Upper lobe of left lung (tissue), 6 donors: ENCODE measurements at places on chromosomes 12 and 14. TPM values are rescaled to one million over a fixed set of nuclear protein-coding genes. Genes with fewer than 3 reads are reported as not detected.

The PTPRO gene
- total RNA-seq: 6.3 TPM

DNA sequence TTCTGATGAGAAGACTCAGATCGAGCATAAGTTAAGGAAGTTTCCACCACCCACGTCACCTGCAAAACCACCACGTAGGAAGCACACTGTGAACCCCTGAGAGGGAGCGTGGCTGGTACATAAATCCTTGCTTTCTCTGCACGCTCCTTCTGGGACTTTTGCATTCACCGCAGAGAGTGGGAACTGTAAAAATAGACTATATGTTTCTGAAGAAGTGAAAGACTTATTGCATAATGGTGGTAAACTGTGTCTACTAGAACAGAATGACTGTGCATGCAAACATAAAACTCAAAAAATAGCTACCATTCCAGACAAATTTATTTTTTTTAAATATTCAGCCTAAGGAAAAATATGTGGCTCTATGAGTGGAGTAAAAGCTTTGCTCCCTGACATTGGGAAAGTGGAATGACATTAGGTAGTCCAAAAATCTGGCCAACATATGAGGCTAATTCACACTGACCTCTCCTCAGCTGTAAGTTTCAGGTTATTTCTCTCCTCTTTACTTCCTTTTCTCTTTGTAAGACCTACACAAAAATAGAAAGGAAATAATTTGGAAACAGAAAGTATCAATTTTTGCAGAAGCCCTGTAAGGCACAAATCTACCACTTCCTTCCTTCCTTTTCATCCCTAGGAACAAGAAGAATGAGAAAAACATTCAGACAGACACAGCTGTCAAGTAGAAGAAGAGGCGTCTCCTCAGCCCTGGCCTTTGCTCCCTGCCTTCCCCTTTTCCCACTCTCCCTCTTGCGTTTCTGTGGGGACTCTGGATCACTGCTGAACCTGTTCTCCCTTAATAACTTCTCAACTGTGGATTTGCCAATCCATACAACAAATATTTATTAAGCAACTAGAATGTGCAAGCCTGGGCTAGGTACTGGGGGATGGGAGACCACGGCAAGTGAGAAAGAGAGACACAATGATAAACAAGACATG is 264.3 kb upstream of the FOXN3 start:
- H3K27me3 ChIP-seq: no peaks in the 10 kb centered on the region
- no peaks in the 10 kb centered on the region for H3K36me3 ChIP-seq
- peak overlapping the region; percentile 31 for H3K27ac ChIP-seq
- no peak overlapping the region for H3K4me3 ChIP-seq

GRCh38 chr14:97137705-97138104 is 340.5 kb downstream of the VRK1 start:
- H3K4me3 ChIP-seq: no peak overlapping the region
- H3K27me3 ChIP-seq: no peaks in the 10 kb centered on the region
- no peak overlapping the region for H3K27ac ChIP-seq
- no peaks in the 10 kb centered on the region for H3K36me3 ChIP-seq

GRCh38 chr12:105331805-105332251 is 1.3 kb downstream of the C12orf75 start:
- no peak overlapping the region for H3K4me3 ChIP-seq
- no peaks in the 10 kb centered on the region for H3K27me3 ChIP-seq
- peaks cover 11% of the 10 kb centered on the region for H3K4me1 ChIP-seq
- H3K27ac ChIP-seq: no peak overlapping the region
- no peak for DNase-seq
- no peaks in the 10 kb centered on the region for H3K36me3 ChIP-seq

DNA sequence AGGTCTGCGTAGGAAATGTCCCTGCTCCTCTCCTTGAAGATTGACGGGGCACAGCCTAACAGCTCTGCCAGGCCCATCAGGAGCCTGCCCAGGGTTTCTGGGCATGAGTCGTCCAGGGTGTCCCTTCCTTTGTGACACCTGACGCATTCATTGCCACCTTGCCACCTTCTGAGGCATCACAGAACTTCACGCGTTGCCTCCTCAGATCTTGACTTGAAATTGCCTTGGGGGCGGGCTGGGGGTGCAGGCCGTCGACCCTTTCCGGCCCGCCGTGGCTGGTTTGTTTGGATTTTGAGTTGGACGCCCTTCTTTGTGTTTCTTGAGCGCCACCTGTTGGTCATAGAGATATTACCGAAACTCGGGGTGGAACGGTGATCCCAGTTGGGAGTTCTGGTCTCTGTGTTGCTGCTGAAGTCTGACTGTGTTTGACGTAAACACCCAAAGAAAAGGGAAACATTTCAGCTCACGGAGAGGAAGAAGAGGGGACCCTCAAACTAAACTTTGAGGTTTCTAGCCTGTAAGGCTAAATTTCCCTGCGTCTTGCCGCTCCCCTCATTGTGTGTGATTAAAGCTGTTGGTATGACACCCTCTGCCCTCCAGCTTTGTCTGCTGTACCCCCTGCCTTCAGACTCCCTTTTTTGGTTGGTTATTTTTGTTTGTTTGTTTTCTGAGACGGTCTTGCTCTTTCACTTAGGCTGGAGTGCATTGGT is 44.6 kb downstream of the MLXIP start:
- H3K36me3 ChIP-seq: peaks cover 11% of the 10 kb centered on the region
- H3K27me3 ChIP-seq: no peaks in the 10 kb centered on the region
- peaks cover 39% of the 10 kb centered on the region for H3K4me1 ChIP-seq

DNA sequence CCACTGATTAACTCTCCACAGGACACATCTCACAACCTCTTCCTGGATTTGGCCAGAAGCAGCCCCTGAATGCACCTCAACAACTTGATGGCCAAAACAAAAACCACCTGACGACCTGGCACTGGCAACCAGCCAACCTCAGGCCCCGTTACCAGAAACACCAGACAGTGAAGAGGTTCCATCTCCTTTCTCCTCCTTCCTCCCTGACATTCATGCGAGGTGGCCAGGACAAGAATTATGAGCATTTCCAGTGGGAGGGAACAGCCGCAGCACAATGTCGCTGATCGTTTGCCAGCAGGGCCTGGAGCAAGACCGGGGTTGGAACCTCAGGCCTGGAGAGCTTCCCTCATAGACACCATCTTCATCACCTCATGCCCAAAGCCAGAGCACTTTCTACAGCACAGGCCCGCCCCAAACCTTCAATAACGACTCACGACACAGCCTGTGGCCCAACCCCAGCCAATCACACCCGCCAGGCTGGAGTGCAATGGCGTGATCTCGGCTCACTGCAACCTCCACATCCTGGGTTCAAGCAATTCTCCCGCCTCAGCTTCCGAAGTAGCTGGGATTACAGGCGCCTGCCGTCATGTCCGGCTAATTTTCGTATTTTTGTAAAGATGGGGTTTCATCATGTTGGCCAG is 48.7 kb downstream of the CCDC88C start:
- DNase-seq: no peak
- H3K27me3 ChIP-seq: no peaks in the 10 kb centered on the region
- no peak overlapping the region for H3K27ac ChIP-seq
- H3K36me3 ChIP-seq: no peaks in the 10 kb centered on the region
- H3K4me3 ChIP-seq: no peak overlapping the region

DNA sequence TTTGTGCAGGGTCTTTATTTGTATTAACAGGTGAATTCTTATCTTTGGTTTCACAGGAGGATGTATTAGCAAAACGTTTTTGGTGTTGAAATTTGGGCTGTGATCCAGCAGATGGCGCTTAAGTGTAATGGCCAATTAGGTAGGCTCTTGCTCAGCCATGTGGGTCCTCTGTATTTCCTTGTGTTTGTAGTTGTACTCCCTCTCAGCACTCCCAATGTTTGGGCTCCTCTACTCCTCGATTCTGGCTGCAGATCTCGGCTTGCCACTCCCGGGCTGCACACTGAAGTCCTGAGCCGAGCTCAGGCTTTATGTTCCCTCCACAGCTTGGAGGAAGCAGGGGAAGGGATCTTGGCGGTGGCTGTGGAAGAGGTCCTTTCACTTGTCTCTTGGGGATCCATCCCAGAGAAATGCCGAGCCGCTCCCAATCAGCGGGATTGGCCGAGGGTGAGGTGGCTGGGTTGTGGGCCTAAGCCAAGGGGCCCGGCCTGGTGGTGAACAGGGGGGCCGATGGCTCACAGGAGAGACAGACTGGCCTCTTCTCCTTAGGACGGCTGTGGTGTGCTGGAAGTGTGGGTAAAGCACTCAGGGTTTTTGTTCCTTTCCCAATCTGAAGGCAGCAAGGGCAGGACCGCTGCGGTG is 133.7 kb downstream of the AEBP2 start:
- H3K27me3 ChIP-seq: no peaks in the 10 kb centered on the region
- H3K36me3 ChIP-seq: no peaks in the 10 kb centered on the region
- peaks cover 15% of the 10 kb centered on the region for H3K4me1 ChIP-seq
- no peak overlapping the region for H3K27ac ChIP-seq
- no peak overlapping the region for H3K4me3 ChIP-seq
- DNase-seq: no peak

The KRT80 gene
- total RNA-seq: 2.1 TPM
